Liver (tissue), 10 donors: ENCODE measurements at places on chromosomes 1 and 21. TPM values are rescaled to one million over a fixed set of nuclear protein-coding genes. Genes with fewer than 3 reads are reported as not detected.

Gene ATAD3C
- 0.19 TPM for total RNA-seq

Gene PTPRU
- total RNA-seq: 15.1 TPM

Gene MEX3A
- total RNA-seq: 1.3 TPM

Gene ERICH3
- total RNA-seq: 0.08 TPM

Gene SPRR2B
- total RNA-seq: not detected

Gene ATAD3B
- total RNA-seq: 14.3 TPM

Gene ATP1A2
- total RNA-seq: 0.09 TPM

Gene RGSL1
- total RNA-seq: not detected

Gene LRRC38
- total RNA-seq: not detected

Gene ILDR2
- 7.4 TPM for total RNA-seq

Gene TIE1
- 10.4 TPM for total RNA-seq
